IPS DF 6.9 (cell line): ENCODE measurements at places on chromosomes 12 and 14.

- no peak for DNase-seq
Observed at GRCh38 chr12:64610660-64611340, 505 bp downstream of the RASSF3 start.

DNA sequence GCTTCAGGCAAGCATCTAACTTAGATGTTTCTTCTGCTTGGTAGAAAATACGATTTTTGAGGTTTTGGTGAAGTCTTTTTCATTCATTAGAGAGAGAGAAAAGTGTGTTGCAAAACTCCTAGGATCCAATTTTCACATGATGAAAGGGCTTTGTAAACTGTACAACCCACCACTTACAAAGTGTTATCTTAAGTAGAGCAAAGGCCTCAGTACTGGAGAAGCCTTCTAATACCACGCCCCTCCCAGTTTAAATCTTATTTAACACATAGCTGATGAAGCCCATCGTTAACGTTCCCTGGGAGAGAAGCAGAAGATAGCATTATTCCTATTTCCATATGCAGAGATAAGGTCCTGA is 869 bp downstream of the APOLD1 start:
- DNase-seq: no peak

GRCh38 chr12:120625557-120626419 is 14.6 kb upstream of the CABP1 start:
- no peak for DNase-seq

GRCh38 chr12:7203109-7203508 is 13.6 kb downstream of the PEX5 start:
- DNase-seq: no peak

GRCh38 chr12:74259199-74259598 is 278.4 kb upstream of the ATXN7L3B start:
- DNase-seq: no peak

GRCh38 chr14:55752580-55753390 is 172.8 kb downstream of the KTN1 start:
- DNase-seq: peak; percentile 18

DNA sequence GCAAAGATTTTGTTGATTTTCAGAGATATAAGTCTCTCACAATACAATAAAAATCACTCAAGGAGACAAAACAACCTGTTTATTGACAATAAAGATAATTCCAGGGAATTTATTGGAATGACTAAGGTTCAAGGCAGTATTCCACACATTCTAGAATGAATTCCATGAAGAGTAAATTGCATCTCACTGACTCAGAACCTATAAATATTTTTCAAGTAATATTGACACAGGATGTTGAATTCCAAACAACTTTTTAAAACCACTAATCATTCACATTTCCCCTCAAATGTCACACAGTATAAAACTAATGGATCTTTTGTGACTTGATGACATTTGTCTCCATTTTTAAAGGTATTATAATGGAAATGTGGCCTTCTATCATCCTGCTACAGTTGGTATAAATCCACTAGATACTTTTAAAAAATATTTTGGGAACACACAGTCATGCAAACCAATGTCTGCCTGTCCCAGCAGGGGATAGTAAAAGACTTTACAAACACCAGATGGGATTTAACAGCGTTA is 42.1 kb upstream of the LGR5 start:
- DNase-seq: no peak

DNA sequence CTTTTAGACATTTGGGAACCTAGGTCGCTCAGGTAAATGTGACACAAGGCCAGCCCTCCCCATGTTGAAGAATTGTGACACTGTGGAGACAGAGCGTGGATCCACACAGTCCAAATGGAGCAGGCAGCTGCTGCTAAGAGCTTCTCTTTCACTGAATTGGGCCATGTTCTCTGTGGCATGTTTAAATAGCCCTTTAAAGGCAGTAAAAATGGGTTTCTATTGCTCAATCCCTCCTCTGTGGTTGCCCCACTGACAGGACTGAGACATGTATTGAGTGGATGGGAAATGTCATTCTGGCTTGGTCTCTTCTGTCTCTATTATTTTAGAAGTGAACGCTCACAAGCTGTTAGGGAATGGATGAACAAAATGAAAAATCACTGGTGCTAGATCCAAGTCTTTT is 84.0 kb upstream of the PRICKLE1 start:
- DNase-seq: no peak

DNA sequence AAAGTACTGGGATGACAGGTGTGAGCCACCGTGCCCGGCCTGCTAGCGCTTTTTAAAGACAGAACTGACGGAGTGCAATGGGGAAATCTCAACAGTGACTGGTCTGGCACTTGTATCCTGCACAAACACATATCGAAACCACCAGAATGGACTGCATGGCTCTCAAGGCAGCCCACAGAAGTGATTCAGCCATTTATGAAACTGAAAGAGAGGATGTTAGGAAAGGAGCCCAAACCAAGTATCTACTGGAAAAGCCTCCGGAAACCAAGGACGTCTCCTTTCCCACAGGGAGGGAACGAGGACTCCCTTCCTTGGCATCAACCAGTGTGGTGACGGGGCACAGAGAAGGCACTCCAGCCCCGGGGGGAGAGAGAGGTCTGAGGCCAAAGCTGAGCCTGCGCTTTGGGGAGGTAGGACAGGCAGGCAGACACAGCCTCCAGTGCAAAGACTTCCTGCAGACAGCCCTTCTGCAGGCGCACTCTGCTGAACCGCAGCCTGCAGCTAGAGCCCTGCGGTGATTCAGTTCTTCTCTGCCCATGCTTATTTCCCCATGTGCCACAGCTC is 16.5 kb downstream of the SLC15A4 start:
- no peak for DNase-seq

DNA sequence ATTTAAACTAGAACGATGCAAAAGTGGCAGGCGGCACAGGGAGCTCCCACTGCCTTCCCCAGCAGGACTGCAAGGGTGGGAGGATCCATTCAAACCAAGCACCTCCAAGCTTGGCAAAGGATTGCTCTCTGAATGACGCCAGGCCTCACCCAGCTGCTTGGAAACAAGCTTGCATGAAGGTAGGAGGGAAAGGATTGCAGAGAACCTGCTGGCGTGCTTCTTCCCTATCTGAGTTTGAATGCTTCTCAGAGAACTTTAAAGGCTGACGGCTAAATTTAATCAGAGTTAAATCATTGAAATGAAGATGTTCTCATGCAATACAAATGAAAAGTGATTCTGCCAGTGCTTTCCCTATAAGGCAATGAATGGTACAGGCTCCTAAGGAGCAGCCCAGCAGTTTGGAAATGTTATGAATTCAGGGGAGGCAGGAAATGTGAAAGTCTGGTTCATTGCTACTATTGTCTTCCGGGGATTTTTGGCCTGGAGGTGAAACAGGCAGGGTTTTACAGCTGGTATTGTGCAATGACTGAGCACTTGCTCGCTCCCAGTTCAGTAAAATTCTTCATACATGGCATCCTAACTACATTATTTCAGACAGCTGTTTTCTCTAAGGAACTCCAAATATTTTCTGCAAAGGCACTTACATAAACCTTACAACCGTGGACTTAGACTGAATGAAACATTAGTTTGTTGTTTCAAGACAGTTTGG is 31.9 kb upstream of the DUSP6 start:
- DNase-seq: no peak

- peak; percentile 31 for DNase-seq
Observed at GRCh38 chr12:121858662-121859572, at the start of gene HPD. Gene HPD (minus strand): TSS chr12:121858859. CDS start chr12:121858823, 36 bp downstream.

DNA sequence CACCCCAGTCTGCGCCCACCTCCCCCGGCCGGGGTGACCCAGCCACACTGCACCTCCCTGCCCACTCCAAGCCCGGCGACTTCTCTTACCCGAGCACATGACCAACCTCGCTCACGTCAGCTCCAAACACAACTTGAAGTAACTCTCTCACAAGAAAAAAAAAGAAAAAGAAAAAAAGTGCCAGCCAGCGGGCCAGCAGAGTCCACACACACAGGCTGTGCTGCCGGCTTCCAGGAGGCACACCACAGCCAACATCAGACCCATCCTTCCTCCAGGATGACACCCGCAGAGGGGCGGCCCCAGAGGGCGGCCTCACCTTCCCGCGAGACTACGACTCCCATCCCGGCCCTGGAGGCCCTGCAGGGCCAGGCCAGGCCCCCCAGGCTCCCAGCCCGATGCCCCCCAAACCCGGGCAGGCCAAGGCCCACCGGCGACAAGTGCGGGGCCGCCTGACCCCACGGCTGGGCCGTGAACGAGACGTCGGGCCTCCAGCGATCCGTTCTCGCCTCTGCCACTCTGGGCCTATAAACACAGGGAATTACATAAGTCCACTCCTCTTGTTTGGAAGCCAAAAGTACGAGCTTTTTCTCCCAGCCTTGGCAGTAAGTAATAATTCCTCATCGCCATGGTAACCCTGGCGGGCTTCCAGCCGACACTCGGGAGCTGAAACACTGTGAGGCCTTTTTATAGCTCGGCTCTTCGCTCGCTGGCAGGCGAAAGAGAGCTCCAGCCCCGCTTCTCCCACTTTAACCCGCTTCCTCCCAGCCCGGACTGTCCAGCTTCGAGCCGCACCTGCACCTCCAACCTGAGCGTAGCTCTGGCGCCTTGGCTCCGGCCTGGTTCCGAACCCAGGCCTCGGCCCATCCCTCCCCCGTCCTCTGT is 49.1 kb downstream of the NCOR2 start:
- DNase-seq: no peak

- DNase-seq: no peak
Observed at GRCh38 chr12:38646146-38646545, 259.2 kb downstream of the CPNE8 start.

DNA sequence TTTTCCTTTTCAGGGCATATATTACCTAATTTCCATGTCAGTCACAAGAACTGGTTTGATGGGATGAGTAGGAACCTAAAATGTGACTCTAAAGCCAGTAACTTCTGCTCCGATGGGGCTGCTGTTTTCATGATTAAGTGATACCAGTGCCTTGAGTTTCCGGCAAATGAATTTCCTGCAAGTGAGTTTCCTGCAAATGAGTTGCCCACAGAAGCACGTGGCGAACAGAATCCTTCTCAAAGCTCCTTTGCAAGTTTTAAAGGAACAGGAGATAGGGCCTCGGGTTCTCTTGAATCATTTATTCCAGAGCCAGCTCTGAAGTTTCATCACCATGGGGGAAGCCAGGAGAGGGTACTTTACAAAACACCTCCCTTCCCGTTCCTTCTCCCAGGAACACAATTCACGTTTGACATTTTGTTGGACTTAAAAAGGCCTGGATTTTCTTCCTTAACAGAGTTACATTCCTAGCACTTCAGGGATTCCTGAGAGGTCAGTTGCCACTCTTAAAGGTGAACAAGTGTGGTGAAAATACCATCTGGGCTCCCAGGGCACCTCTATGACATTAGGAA is 2.2 kb upstream of the PPTC7 start:
- no peak for DNase-seq

GRCh38 chr14:85223667-85224066 is 306.3 kb upstream of the FLRT2 start:
- DNase-seq: no peak

- DNase-seq: no peak
Observed at GRCh38 chr12:18432206-18432605, 170.9 kb downstream of the PIK3C2G start.

GRCh38 chr14:53510281-53510912 is 357.3 kb upstream of the DDHD1 start:
- no peak for DNase-seq

DNA sequence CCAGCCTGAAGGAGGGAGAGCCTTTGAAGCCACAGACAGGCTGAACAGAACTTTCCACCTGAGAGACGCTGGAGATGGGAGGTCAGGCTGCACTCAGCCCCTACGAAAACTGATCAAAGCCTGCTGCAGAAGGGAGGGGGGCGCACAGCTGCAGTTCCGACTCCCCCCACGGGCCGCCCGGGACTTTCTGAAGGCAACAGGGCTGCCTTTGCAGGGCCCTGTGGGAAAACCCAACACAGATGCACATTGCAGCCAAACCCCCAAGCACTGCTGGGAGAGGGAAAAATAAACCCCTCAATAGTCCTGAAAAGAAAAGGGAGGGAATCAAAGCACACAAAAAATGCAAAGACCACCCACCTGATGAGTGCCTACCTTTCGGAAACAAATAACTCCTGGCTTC is 290.6 kb downstream of the ZFP36L1 start:
- DNase-seq: no peak

DNA sequence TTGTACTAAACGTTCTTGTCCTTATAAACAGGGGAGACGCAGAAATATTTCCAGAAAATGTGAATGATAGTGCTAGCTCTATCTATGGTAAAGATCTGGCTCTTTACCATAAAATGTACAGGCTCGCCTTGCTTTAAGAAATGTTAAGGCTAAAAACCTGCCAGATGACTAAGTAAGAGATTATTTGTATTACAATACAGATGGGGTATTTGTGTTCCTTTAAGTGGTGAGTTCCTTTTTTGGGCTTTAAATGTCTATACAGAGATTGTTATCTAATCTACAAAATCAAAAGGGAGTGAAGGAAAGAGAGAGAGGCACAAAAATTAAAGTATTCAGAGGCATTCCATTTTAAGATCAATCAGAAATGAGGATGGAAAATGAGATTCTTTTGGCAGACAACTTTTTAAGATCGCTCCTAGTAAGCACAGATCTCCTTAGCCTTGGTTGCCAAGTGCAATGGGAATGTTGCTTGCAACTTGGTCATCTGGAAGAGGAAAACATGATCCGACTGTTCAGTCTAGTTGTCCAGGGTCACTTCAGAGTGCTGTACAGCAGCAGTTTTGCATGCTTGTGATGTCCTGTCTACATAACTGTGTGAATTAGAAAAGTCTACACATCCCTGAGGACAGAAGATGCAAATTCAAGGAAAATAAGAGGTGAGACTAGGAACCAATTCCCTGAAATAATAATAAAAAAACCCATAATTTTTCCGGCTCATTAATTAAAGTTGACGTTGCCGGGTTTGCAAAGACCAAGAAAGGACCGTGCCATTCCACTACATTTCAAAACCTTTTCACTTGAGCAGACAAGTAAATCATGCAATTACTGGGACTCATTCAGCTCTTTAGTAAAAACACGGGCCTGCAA is 380.8 kb downstream of the EGLN3 start:
- DNase-seq: no peak
